ENCODE measurements at places on chromosomes 7 and 10.

- no peak for DNase-seq
Measured at GRCh38 chr10:89783406-89783805, 82.0 kb downstream of the KIF20B start.

- no peak for DNase-seq
Measured at GRCh38 chr7:13288516-13288915, 601.1 kb downstream of the ARL4A start.

DNA sequence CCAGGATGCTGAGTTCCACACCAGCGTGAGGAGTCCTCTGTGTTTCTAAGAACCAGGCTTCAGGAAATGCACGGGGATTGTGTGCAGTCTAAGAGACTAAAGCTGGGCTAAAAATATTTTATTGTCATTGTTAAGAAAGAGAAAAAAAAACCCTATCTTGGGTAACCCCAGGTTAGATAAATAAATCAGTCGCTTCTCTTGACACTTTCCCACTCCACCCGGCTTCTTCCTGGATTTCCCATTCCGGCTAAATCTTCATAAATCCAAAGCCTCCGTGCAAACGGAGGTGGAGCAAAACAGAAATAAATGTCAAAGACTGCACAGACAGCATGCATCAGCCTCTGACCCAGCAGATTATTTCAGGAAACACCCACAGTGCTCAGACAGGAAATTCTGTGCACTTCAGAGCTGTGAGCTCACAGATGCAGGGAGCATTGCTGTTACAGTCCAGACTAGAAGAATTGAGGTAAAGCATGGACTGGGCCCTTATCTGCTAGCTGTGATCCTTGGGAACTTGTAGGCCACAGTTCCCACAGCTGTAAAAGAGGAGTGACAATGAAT, 44.8 kb upstream of the GRID1 start:
- DNase-seq: peak; percentile 60

DNA sequence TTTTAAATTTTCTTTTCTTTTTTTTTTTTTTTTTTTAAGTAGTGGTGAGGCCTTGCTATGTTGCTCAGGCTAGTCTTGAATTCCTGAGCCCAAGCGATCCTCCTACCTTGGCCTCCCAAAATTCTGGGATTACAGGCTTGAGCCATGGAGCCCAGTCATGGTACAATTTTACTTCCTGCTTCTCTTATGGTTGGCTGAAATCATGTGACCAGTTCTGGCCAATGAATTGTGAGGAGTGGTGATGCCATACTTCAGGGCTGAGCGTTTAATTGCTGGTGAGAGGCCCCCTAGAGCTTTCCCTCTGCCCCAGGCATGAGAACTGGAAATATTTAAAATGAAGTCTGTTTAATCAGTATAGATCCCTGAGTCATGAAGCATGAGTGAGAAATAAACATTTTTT, 22.2 kb upstream of the BAIAP2L1 start:
- DNase-seq: no peak

DNA sequence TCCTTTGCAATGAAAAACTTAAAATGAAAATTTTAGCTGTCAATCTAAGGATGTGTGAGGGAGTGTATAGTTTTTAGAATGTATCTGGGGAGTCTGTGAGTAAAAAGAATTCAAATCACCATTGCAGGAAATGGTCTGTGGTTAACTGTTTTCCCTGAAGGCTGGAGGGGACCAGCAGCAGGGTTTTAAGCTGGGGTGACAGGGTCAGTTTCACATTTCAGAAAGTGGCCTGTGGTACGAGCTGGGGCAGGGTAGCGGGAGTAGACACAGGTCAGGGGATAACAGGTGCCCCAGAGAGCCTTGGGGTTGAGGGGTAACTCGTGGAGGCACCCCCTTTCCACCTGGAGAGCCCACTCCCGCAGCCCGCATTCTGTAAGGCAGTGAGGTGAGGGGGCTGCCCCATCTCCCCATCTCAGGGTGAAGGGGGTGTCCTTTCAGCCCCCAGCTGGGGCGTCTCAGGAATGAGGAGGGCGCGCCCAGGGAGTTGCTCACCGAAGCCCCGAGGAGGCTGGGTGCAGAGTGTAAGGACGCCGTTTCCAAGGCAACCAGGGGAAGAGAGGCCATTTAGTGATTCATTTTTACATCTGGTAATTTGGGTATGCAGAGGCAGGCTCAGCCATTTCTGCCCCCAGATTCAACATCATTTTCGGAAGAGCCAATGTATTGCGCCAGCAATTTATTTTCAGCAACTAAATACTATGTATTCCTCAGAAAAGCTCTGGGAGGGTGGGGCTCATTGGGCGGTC, 168.9 kb downstream of the SLIT1 start:
- DNase-seq: peak; percentile 22

DNA sequence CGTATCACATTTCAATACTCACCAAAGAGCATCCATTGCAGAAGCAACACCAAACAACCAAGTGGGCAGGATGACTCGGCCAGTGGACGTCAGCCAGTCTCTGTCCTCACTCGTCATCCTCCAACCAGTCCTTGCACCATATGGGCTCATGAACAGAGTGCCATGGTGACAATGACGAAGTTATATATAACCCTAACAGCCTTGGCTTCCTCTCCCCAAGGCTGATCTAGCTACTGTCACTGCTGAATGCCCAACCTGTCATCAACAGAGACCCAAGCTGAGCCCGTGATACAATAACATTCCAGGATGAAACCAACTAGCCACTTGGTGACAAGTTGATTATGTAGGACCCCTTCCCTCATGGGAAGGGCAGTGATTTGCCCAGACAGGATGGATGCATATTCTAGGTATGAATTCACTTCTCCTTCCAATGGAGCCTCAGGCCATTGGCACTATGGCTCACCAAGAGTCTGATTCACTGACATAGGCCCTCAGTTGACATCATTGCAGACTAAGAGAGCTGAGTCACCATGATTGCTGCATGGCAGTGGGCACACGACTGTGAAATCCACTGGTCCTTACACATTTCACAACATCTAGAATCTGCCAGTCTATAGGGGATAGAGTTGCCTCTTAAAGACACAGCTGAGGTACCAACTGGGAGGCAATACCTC, 26.3 kb upstream of the PPIF start:
- no peak for DNase-seq

GRCh38 chr10:60733517-60733822, 44.8 kb upstream of the CDK1 start:
- DNase-seq: no peak

- no peak for DNase-seq
Measured at GRCh38 chr7:140977741-140978140, 37.0 kb downstream of the MRPS33 start.

GRCh38 chr10:31686599-31686998, 242.0 kb downstream of the ARHGAP12 start:
- DNase-seq: no peak

- no peak for DNase-seq
Measured at GRCh38 chr7:55553024-55553345, 19.3 kb downstream of the VOPP1 start.

DNA sequence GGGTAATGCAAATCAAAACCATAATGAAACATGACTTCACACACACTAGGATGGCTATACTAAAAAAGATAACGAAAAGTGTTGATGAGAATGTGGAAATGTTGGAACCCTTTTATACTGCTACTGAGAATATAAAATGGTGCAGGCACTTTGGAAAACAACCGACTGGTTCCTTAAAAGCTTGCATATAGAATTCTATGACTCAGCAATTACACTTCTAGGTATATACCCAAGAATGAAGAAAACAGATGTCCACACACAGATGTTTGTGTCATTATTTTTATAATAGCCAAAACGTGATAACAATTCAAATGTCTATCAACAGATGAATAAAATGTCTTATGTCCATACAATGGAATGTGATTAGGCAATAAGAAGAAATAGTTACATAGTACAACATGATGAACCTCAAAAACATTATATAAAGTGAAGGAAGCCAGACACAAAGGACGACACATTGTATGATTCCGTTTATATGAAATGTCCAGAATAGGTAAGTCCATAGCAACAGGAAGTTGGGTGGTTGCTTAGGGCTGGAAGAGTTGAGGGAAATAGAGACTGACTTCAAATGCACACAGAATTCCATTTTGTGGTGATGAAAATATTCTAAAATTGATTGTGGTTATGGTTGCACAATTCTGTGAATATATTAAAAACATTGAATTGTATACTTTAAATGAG, 148.3 kb upstream of the PHYHIPL start:
- DNase-seq: no peak

DNA sequence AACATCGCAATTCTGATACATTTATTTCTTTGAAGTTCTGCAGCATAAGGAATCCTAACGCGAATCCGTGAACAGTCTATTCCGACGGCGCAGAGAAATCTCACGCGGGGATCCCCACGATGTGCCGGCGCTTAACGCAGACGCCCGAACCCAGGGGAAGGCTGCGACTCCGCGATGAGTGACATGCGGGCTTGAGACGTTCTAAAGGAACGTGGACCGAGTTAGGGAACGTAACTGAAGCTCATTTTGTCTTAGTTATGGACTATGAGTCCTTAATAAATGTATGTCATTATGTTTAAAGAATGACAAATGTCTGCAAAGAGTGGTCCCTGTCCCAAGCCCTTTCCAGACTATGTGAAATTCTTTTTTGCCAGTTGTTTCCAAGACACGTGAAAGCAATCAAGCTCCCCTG, 995 bp upstream of the PARD3 start:
- no peak for DNase-seq

DNA sequence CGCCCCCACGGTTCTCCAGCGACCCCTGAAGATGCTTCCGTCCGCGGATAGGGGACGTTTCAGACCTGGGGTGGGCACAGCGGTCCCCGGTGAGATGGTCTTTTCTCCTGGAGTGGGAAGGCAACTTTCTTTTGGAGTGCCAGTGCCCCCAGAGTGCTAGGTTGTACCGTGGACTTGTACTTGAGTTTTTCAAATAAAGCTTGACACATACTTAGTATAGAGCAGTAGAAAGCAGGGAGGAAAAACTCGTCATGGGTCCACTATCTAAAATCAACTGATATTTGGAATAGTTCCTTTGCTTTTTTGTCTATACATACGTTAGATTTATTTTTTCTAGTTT, 28.4 kb downstream of the RBM20 start:
- no peak for DNase-seq

DNA sequence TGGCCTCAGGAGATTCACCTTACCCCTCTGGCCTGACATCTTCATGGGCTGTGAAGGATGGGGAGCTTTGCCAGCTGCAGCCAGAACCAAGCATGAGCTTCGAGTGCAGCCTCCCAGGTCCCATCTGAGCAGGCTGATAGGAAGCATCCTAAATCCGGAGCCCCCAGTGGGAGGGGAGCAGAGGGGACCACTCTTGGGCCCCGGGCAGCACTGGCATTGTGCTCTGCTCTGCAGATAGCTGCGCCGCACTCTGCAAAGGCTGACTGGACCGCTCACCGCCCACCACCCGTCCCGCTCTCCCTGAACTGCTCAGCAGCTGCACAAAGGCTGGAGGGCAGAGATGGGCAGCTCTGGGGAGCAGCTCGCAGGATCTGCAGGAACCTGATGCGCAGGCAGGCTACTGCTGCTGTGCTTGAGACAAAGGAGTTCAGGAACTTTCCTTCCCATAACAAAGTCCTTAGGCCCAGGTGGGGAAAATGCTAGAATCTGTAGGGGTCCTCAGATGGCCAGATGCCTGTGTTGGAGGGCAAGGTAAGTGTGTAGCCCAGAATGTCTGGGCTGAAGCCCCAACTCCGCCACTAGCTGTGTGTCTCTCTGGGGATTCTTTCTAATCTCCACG, 51.8 kb downstream of the ARHGAP22 start:
- no peak for DNase-seq

- DNase-seq: peak; percentile 6
Measured at GRCh38 chr10:24951201-24952142, 934 bp downstream of the PRTFDC1 start.

DNA sequence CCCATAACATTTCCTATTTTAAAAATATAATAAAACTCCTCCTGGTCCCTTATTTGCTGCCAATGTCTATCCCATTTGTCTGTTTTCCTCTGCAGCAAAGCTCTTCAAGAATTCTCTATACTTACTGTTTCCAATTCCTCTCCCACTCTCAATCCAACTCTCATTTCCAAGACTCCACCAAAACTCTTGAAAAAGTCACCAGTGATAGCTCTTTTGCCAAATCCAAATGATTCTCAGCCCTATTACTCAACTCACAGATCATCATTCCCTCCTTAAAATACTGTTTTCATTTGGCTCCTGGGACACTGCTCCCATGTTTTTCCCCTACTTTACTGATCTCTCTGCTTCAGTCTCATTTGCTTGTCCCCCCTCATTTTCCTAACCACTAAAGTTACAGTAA, 139.4 kb downstream of the HIBADH start:
- DNase-seq: no peak

DNA sequence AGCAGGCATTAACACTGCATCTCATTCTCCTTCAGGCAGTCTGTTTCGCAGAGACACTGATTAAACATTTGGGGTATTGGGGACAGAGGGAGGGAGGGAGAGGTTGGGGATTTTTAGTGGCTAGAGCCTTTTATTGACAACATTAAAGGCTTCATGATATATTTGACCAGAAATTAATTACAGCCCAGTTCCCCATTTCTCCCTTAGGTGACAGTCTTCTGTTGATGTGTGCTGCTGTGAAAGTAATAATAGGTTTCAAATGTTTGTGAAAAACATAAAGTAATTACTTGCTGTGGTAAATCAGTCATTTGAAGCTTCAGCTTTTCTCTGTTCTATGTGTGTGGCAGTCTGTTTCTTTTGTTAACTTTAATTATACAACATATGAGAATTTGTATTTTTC, 105.3 kb upstream of the LRGUK start:
- DNase-seq: no peak

DNA sequence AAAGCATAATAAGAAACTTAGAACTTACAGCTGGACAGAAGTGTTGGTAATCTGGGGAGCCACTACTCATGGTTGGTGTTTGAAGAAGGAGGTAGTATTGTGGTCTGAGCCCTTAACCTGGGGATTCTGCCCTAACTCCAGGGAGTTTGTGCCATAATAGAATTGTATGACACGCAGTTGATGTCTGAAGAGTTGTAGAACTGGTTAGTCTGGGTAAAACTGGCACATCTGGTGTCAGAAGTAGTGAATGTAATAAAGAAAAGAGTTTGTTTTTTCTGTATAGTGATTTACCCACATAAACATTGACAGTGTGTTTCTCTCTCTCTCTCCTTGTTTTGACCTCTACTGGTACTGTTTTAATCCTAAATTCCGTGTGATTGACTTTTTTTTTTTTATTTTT, 448.1 kb upstream of the SEMA3D start:
- no peak for DNase-seq

DNA sequence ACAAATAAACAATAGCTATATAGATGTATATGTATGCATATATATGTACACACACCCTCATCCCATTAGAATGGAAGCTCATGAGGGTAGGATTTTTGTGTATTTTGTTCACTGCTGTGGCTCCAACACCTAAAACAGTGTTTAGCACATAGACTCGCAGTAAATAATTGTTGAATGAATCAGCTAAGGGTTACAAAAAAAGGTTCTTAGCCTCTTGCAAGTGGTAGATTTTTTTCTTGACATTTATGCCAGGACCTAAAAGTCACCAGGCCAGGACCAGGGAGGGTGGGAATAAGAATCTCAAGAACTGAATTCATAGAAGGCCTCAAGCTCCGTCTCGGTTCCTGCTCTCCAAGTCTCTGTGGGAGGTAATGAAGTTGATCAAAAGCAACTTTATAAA, 82.5 kb upstream of the CAPZA2 start:
- no peak for DNase-seq

GRCh38 chr10:92502296-92502808, 71.5 kb downstream of the IDE start:
- DNase-seq: no peak

GRCh38 chr7:29955075-29955792, 34.4 kb downstream of the SCRN1 start:
- DNase-seq: no peak
